Activated CD4-positive, alpha-beta T cell treated with anti-CD3 and anti-CD28 coated beads, Interleukin-2, amount 50 U/mL, for 24 hours (primary cell): ENCODE measurements at places on chromosomes 3 and 15.

- no peak for DNase-seq
These were observed 8.5 kb upstream of the LSAMP start for GRCh38 chr3:116453666-116454346.

- DNase-seq = no peak
These were observed 78.7 kb downstream of the ISG20 start for GRCh38 chr15:88717382-88718031.

DNA sequence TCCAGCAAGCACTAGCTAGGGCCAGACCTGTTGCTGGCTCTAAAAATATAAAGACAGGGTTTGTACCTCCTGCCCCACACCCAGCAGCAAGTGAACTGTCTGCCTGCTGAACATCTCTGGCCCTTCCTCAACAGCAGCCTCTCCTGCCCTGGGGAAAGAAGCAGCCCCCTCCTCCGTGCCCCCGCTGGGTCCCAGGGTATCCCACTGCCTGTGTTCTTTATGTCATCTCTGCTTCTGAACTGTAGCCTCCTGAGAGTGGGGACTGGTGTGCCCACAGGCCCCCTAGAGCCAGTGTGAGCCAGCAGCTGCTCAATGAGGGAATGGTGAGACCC is 54.5 kb downstream of the ACAD9 start:
- no peak for DNase-seq

- DNase-seq = no peak
These were observed 235.9 kb downstream of the GAP43 start for GRCh38 chr3:115859002-115859807.

DNA sequence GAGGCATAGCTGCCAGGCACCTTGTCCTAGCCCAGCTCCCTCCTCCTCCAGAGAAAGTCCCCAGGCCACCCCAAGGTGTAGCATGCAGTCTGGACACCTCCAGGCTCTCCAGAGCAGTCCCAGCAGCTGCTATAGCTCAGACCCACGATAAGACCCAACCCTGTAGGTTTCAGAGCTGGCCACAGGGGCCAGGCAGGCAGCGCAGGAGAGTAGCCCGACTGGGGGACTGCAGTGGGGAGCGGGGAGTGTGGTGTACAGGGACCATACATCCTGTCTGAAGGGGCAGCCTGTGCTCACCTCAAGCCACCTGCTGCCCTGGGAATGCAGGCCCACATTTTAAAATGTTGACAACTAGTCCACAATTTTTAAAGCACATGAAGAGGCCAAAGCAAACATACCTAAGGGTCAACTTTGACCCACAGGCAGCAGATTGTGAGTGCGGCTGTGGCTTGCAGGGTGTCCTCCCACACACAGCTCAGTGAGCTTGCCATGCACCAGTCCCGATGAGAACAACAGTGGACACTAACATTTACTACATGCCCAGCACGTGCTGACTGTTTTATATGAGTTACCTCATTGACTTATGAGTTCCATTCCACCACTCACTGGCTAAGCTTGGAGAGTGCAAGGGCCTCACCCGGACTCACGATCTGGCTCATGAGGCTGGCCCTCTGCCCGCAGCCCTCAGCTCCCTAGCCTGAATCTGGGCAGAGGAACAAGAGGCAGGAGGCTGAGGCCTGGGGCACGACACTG is 81.4 kb downstream of the DNAJB8 start:
- DNase-seq = no peak

- no peak for DNase-seq
These were observed 106.6 kb upstream of the TMC3 start for GRCh38 chr15:81480645-81481053.

DNA sequence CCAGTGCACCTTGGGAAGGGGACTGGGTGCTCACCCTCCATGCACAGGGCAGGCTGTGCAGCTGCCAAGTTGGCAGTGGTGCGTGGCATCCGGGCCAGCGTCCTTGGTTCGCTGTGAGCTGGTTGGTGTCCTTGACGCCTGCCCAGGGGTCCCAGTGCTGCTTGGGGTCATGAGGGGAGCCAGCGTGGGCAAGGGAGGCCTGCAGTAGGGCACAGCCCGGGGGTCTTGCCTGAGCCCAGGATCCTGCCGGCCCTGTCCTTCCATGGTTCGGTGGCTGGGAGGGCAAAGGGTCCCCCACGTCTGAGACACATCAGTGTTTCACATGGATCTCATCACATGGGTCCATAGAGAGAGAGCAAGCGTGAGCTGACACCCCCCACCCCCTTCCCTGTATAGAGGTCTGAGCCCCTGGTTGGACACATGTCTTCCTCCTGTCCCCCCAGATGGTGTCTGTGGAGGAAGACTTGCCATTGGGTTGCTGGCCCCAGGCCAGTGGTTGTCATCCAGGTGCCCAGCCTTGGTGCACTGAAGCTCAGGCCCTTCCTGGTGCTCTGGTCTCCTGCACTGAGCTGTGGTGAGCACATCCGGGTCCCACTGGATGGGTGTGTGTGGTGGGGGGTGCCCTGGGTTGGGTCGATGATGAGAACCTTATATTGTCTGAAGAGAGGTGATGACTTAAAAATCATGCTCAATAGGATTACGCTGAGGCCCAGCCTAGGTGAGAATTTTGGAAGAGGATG is 232.3 kb downstream of the SNRPN start:
- no peak for DNase-seq

DNA sequence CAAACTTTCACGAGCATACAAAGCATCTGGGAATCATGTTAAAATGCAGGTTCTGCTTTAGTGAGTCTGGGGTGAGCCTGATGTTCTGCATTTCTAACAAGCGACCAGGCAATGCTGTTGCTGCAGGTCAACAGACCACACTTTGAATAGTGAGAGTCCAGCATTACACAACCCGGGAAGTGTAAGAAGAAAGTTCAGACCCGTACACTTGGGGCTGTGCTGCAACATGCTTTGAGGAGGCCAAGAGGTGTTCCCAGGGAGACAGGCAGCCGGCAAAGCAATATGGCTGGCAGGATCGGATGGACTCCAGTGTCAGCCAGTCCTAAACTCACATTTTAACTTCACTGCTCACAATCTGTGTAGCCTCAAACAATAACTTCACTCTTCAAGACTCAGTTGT is 134.2 kb downstream of the LIPC start:
- no peak for DNase-seq

DNA sequence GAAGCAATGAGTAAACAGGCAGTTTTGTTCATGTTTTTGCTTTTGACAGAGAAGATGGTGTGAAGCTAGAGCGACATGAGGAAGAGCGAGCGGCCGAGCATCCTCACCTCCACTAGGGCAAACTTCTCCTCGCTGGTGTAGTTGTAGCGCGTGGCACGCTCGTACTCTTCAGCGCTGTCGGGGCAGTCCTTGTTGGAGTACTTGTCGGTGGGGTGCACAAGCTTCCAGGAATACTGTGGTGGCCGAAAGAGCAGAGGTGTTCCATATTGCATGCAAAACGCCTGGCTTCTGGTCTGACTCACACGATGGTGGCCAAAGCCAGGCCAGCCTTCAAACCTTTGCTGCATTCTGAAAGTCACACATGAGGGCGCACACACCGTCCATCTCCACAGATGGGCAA is 54.3 kb downstream of the CYFIP1 start:
- DNase-seq = no peak

GRCh38 chr3:196270499-196270898 is 17.0 kb downstream of the PCYT1A start:
- no peak for DNase-seq

- DNase-seq = no peak
These were observed 31.2 kb downstream of the RAB11A start for GRCh38 chr15:65900488-65900887.

DNA sequence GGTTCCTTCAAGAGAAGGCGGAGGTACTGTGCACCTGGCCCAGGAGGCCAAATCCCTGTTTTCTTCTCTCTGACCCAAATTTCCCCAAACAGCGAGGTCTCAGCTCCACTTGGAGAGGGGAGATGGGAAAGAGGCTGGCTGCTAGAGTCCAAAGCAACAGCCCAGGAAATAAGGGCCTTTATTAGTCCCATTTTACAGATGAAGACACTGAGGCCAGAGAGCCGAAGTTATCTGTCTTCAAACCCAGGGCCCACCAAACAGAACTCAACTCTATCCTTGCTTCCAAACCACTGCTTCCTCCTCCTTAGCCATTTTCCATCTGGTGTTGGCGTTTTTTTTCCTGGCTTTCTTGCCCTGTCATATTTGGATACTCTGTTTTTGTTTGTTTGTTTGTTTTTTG is 22.0 kb upstream of the FLNB start:
- no peak for DNase-seq

GRCh38 chr3:86937306-86937791 is 53.6 kb downstream of the VGLL3 start:
- DNase-seq = no peak

- DNase-seq = no peak
These were observed 371.2 kb downstream of the ROBO1 start for GRCh38 chr3:79396595-79396994.

DNA sequence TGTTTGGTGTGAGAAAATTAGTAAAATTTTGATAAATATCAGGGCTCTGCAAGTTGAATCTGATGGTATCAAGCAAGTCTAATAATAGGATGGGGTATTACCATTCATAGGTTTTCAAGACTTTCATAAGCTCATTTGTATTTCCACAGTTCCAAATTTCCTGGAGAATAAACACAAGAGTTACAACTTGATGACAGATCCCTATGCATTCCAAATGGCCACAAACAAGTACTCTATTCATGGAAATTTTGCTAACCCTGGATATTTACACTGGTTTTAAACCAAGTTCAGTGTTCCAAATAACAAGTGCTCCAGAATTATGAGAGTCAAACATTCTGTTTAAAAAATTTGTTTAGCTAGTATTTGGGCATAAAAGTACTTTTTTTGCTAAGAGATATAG is 75.0 kb upstream of the CNTN6 start:
- no peak for DNase-seq

- no peak for DNase-seq
These were observed 102.8 kb downstream of the PEX5L start for GRCh38 chr3:179933914-179934313.

DNA sequence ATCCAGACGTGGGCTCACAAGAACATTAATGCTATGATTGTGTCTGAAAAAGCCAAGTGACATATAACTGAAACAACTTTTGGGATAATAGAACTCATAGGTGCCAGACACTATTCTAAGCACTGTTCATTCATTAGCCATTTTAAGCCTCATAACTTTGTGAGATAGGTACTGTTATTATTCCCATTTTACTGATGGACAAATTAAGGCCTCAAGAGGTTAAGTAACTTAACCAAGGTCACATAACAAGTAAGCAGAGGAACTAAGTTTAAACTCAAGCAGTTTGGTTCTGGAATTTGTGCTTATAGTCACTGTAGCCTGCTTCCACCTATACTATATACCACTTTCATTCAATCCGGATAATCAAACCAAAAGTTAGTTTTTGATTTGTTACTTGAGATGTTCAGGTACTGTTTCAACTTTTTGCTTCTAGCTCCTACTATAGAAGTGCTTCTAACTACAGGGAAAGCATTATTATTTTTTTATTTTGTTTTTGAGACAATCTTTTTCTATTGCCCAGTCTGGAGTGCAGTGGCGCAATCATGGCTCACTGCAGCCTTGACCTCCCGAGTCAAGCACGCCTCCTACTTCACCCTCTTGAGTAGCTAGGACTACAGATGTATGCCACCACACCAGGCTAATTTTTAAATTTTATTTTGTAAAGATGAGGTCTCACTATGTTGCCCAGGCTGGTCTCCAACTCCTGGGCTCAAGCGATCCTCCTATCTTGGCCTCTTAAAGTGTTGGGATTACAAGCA is 41.9 kb downstream of the TIPARP start:
- DNase-seq = no peak

DNA sequence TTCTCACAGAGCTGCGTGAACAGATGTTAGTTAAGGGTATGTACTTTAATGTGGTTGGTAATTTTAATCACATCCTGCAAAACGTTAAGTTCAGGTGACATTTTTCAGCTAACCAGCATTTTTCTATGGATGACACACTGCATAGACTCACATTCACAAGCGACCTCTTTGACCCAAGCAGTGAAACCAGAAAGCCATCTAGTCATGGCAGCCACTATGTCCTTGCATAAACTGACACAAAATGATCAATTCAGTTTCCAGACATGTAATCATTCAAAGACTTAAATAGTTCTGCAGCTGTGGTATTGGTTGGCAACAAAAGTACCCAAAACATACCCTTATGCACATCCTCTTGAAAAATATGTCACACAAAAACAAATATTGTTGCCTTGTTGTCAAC is 7.4 kb upstream of the CAPN7 start:
- DNase-seq = no peak

- no peak for DNase-seq
These were observed 88.4 kb upstream of the GALNT15 start for GRCh38 chr3:16085884-16086608.

- DNase-seq = no peak
These were observed 2.8 kb upstream of the CLRN1 start for GRCh38 chr3:150975086-150975991.

- DNase-seq = no peak
These were observed 237.5 kb upstream of the TBC1D5 start for GRCh38 chr3:17979911-17980310.

- DNase-seq = no peak
These were observed 13.1 kb upstream of the SCN5A start for GRCh38 chr3:38662544-38662943.

DNA sequence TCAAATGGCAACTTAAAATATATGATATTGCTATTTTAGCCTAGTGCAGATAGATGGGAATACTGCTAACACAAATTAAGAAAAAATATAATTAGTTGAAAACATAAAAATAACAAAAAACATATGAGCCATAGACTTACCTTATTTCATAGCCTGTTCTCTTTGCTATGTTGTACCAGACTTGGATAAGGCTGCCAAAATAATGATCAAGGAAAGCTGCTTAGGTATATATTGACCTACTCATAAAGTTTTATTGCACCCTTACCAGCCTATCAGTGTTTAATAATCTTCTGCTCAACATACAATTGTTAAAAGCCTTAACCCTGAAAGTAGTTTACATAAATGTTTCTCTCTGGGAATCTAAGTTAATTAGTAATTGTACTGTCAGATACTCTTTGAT is at the start of gene SI:
Gene SI, minus strand, starts transcription at position 204 of the 400 bp plus-strand sequence. CDS start 2,484 bp downstream, outside the sequence.
- no peak for DNase-seq

DNA sequence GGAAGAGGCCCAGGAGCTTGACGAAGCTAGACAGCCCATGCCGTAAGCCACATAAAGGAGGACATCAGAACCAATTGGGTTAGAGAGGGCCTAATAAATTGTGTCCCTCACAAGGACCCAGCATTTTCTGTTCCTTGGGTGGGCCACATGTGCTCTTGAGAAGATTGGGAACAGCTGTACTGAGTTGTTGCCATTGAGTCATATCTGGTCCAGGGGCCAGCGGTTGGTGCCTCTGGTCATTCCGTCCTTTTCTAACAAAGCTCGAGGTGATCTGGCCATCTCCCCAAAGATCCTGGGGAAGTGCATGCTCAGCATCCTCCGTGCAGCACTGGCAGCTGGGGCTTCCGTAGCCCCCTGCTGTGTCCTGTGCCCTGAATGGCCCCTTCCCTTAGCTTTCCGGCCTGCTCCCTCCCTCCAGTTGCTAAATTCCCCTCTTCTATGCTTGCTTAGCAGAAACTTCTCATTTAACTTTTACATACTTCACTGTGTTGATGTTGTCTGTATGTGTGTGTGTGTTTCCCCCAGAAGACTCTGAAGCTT is 73.0 kb downstream of the EEFSEC start:
- no peak for DNase-seq
